ENCODE measurements at places on chromosomes 2 and 18.

DNA sequence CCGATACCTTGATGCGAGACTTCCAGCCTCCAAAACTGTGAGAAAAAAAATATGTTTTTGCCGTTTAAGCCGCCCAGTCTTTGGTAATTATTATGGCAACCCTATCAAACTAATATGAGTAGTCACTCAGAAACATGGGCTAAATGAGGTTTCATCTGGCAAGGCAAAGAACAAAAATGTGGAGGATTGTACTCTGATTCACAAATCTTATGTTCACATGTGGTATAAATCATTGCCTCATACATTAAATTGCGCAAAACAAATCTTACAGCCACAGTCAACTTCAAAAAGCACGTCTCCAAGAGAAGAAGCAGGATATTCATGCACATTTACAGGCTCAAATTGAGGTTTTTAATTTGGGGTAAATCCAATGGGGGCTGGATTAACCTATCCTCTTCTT is 1435.4 kb upstream of the LRRTM1 start:
- no peak for DNase-seq

GRCh38 chr18:11850821-11851145 is 430 bp upstream of the CHMP1B start:
- DNase-seq: no peak

DNA sequence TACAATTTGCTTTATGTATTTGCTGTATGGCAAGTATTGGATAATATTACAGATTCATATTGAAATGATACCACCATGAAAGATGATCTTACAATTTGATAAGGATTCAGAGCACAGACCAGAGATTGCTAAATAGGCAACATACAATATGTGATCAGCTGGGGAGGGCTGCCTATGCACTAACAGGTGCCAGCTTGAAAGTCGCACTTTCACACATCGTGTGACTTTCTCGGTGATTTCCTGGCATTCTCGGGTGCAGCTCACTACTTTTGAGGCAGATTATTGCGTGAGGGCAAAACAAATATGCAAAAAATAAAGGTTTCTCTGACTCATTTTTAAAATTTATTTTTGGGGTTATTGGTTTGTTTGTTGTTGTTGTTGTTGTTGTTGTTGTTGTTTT is 36.0 kb downstream of the RBMS1 start:
- no peak for DNase-seq

DNA sequence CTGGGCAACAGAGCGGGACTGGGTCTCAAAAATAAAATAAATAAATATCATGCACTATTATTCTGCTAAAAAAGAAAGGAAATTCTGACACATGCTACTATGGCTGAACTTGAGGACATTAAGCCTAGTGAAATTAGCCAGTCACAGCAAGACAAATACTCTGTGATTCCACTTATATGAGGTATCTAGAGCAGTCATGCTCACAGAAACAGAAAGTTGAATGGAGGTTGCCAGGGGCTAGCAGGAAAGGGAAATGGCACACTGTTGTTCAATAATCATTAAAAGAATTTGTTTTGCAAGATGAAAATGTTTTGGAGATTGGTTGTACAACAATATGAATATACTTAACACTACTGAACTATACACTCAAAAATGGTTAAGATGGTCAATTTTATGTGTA is 60.8 kb downstream of the NCKAP1 start:
- DNase-seq: no peak
